Activated naive CD8-positive, alpha-beta T cell treated with anti-CD3 and anti-CD28 coated beads, Interleukin-2, amount 50 U/mL, for 16 hours (primary cell): ENCODE measurements at places on chromosomes 5 and 9.

DNA sequence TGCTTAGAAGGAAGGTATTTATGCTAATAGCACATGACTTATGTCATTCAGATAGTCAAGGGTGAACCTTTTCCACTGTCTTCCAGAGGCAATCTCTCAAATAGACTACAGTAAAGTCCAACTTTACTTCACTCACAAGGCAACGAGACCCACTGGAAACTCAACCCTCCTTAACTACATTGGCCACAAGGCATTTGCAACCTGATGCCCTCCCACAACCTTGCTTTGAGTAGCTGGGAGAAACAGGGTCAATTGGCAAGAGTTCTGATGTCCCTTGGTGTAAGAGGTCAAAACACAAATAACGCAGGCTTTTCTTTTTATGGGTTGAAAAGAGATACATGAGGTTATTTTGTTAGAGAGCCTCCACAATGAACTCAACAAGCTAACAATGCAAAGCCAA, 6.1 kb downstream of the GAS1 start:
- no peak for DNase-seq

DNA sequence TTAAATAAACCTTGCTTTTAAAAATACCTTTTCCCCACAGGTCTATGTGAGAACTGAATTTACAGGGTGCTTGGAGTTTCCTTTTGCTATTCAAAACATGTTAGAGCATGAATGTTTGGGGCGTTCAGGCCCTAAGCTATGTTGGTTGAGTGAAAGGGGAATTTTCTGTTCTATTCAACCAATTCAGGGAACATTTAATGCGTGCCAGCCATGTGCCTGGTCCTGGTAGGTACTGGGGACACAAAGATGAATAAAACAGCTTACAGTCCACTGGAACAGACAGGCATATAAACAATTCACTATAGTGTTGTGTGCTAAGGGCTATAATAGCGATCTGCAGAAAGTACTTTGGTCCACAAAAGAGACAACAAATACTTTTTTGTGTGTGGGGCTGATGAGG, 108.5 kb downstream of the ZSWIM6 start:
- no peak for DNase-seq

- DNase-seq = no peak
These were observed 293.4 kb downstream of the EDIL3 start for GRCh38 chr5:84091127-84091799.

- no peak for DNase-seq
These were observed 644 bp upstream of the CTNNAL1 start for GRCh38 chr9:109013679-109014607.
